ENCODE measurements at places on chromosomes 1 and 21.

DNA sequence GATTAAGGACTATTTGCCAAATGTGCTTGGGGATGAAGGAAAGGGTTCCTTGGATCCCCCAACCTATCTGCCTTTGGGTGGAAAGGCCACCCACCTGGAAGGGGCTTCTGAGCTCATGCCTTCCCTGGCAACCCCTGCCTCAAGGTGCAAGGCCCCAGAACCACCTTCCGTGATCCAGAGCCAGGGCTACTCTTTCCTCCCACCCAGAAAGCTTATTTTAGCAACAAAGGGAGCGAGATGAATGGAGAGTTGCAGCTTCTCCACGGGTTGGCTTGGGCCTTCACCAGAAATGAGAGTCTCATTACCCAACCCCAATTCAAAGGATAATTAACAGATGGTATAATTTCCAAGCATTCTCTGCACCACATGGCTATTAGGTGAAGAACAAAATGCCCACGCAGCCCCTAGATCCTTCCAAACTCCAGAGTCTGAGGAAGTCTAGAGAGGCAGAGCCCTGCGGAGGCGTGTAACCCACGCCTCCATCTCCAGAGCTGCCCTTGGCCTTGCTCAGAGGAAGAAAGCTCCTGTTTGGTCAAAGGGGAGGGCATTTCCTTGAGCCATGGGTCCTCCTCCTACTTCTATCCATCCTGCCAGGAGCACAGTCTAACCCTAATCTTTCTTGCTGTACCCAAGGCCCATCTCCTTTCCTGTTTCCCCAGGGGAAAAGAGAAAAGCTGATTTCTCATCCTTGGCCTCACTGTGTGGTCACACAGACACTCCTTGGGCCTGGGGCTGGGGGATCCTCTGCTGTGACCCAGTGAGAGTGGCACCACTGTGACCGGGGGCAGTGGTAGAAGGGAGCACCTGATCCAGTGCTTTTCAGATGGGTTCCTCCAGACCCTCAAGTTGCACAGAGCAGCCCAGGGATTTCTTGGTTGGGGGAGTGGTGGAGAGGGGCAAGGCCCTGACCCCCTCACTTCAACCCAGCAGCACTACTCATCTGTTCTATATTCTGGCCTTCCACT lies 1.7 kb upstream of the CELSR2 start:
- H3K36me3 ChIP-seq: no peaks in the 10 kb centered on the region
- no peak for DNase-seq
- H3K27me3 ChIP-seq: peaks cover 48% of the 10 kb centered on the region
- peak overlapping the region; percentile 71 for H3K4me3 ChIP-seq
- no peak overlapping the region for H3K27ac ChIP-seq
- H3K4me1 ChIP-seq: peaks cover 20% of the 10 kb centered on the region

DNA sequence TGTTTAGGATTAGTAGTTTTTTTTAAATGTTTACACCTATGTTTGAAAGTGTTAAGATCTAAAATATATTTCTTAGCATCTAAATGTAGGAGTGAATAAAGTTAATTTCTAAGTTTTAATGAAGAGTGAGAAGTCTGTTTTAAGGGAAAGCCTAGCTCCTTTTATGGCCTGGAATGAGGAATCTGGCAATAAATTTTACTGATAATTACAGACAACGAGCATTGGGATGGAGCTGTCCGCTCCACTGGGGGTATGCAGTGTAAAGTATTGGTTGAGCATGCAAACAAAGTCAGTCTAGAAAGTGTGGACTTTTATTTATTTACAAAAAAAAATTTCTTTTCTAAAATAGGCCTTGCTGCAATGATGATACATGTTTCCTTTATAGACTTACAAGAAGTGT lies 19.0 kb downstream of the CLIC6 start:
- no peak overlapping the region for H3K4me3 ChIP-seq
- no peaks in the 10 kb centered on the region for H3K36me3 ChIP-seq
- H3K27ac ChIP-seq: no peak overlapping the region
- DNase-seq: no peak
- peaks cover 6% of the 10 kb centered on the region for H3K4me1 ChIP-seq
- peaks cover 28% of the 10 kb centered on the region for H3K27me3 ChIP-seq

DNA sequence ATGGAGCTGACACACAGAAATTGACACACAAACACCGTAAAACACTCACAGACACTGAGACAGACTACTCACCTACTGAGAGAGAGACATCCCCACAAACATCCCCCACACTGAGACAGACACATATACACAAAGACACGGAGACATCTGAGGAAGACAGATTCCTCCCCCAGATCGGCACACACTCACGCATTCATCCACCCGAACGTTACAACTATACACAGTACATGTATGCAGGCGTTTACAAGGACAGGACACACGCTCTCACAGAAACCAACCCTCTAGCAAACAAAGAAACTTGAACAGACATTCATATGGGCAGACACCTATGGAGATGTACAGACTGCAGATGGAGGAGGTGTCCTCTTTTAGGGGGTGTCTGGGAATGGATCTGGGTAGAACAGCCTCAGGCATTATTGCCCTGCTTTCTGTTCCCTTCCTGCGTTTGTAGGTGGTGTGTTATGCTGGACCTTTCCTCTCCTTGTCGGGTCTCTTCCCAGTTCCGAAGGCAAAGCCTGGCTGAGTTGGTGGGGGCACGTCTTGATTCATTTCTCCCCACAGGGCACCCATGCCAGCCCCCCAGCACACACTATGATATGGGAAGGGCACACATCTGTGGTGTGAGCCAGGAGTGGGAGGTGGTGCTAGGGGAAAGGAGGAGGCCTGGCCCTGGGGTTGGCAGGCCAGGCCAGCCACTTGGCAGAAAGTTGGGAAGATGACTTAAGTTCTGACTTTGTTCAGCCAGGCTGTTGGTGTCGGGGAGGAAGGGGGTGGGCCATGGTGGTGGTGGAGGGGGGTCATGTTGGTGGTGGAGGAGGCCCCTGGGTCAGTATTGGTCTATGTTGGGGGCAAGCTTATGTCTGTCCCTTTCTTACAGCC lies 1.5 kb downstream of the KIRREL1 start:
- peaks cover 61% of the 10 kb centered on the region for H3K27me3 ChIP-seq
- H3K4me1 ChIP-seq: peaks cover 10% of the 10 kb centered on the region
- peak overlapping the region; percentile 20 for H3K4me3 ChIP-seq
- DNase-seq: no peak
- H3K36me3 ChIP-seq: no peaks in the 10 kb centered on the region
- H3K27ac ChIP-seq: no peak overlapping the region

- H3K27ac ChIP-seq: no peak overlapping the region
- no peak overlapping the region for H3K4me3 ChIP-seq
- H3K36me3 ChIP-seq: no peaks in the 10 kb centered on the region
- no peak for DNase-seq
- H3K27me3 ChIP-seq: peaks cover 14% of the 10 kb centered on the region
Observed at GRCh38 chr1:113194846-113195830, 122.1 kb downstream of the LRIG2 start.
